ENCODE measurements at places on chromosomes 4 and X.

DNA sequence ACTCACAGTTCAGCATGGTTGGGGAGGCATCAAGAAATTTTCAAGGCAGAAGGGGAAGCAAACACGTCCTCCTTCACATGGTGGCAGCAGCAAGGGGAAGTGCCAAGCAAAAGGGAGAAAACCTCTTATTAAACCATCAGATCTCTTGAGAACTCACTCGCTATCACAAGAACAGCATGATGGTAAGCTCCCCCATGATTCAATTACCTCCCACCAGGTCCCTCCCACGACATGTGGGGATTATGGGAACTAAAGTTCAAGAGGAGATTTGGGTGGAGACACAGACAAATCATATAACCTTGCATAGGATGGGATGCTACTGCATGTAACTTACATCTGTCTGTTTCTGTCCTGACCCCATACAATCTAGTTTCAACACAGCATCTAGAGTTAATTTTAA lies 511.8 kb upstream of the ARX start:
- DNase-seq: no peak

DNA sequence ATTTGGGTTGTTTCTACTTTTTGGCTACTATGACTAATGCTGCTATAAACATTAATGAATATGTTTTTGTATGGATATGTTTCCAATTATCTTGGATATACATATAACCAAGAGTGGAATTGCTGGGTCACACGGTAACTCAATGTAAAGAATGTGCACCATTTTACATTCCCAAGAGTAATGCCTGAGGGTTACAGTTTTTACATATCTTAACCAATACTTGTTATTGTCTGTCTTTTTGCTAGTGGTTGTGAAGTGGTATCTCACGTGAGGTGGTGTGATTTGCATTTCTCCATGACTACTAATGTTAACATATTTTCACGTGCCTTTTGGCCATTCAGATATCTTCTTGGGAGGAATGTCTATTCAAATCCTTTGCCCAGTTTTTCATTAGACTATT lies 200.3 kb upstream of the MAB21L2 start:
- no peak for DNase-seq

DNA sequence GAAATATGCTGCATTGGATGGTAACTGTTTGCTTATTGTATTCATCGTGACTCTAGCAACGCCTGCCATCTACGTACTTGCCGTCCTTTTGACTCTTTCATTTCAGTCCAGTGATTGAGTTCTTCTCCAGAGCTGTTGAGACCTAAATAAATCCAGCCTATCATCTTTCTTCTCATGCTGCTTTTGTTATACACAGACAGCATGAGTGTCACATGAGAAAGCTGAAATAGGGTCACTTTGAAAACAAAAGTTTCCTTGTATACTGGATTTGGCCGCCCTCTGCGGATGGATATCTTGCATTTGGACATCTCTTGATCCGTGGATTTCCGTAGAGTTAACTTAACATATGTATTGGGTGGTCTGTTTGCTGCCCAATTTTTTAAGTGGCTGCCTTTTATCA lies 67.2 kb downstream of the TMPRSS11F start:
- no peak for DNase-seq

DNA sequence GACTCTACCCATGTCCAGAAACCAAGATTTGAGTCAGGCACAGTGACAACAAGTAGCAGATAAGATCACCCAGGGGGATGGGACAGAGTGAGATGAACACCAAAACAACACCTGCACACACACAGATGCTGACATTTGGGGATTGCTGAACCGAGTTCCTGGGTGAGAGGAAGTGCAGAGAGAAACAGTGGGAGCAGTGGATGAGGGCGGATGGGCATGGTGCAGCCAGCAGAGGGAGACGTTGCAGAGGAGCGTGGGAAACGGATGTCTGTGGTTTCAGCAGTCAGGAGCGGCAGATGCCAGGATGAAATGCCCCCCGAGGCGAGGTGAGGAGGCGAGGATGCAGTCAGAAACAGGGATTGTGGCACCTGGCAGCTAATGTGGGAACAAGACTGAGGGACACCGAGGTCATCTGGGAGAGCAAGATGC lies 78.6 kb upstream of the STS start:
- DNase-seq: no peak

DNA sequence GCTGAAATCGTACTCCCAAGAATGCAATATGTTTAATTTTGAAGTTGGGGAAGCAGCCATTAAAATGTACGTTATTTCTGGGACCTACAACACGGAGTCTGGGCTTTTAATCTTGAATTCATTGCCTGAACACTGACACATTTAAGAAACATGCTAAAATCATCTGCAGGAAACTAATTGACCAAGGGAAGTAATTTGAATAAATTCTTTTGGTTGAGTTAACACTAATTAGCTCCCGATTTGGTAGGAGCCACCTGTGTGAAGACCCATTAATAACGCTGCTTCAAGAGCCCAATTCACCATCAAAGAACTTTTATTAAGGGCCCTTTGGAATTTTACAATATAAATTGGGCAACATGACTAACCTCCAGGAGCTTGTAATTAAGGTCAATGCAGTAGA lies 309.2 kb downstream of the RAB28 start:
- no peak for DNase-seq

Data from stimulated activated CD4-positive, alpha-beta T cell treated with anti-CD3 and anti-CD28 coated beads, Interleukin-2, amount 100 ng/mL, for 48 hours (primary cell).